ENCODE measurements at places on chromosomes 12 and 14.

- no peak for DNase-seq
These were observed 27.6 kb upstream of the KRT78 start for GRCh38 chr12:52876372-52876771.

DNA sequence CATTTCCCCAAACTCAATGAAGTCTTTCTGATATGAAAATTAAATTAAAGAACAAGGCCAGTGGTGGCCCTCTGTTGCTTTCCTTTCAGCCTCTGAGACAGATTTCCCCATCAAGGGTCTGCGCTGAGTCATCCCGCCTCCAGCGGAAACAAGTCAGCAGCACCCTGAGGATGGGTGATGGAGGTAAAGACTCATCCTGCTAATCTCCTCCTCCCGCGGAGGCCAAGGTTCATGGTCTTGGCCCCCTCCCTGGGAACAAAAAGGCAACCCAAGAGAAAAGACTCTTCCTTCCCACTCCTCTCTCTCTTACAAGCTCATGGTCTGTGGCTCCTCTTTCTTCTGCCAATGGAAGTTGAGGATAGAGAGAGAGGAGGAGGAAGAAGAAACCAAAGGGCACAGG, 9.0 kb upstream of the NUMB start:
- peak; percentile 86 for DNase-seq

DNA sequence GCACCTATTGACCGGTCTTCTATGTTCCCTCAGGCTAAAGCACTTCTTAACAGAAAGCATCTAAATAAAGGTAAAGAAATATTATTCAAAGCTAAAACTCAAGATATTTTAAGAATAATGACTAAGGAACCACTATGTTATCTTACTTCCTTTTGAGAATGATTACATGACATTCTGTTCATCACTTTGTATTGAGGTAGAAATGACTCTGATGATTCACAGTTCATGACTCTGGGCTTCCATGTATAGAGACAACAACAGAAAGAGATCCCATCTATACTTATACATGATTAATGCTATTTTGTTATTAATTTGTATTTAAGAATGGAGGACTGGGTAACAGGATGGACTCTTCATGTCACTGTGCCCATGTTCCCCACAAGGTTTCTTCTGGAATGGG, 218.3 kb upstream of the OR4E1 start:
- no peak for DNase-seq

DNA sequence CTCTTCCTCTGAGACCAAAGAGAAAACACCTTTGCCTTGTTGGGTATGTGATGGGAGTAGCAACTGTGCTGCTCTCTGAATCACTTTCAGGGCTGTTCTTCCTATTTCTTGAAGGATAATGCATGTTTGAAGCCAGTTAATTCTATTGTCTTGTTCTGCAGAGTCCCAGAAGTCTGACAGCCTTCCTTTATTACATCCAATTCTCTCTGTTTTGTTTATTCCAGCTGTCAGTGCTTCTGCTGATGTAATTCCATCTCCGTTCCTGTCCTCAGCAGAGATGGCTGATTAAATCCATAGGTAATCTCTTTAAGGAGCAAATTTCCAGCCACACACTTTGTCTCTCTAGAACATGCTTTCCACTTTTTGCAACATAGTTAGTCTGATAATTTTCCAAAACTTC, 59.7 kb downstream of the MGAT4C start:
- DNase-seq: no peak

- DNase-seq: no peak
These were observed 76.9 kb downstream of the ESR2 start for GRCh38 chr14:64217308-64217707.

All from stimulated activated CD8-positive, alpha-beta memory T cell treated with anti-CD3 and anti-CD28 coated beads, Interleukin-7, amount 100 ng/mL, for 48 hours (primary cell).